ENCODE measurements at places on chromosomes 16 and 17.

- no peak for DNase-seq
- no peaks in the 10 kb centered on the region for H3K36me3 ChIP-seq
- no peak overlapping the region for H3K4me3 ChIP-seq
- H3K27ac ChIP-seq, result no peak overlapping the region
Observed at GRCh38 chr17:6098050-6098822, 28.1 kb downstream of the WSCD1 start.

- H3K4me3 ChIP-seq, result no peak overlapping the region
- H3K4me1 ChIP-seq, result peaks cover 2% of the 10 kb centered on the region
- no peaks in the 10 kb centered on the region for H3K27me3 ChIP-seq
- H3K27ac ChIP-seq, result no peak overlapping the region
Observed at GRCh38 chr16:59236804-59237458, 502.8 kb upstream of the GOT2 start.

DNA sequence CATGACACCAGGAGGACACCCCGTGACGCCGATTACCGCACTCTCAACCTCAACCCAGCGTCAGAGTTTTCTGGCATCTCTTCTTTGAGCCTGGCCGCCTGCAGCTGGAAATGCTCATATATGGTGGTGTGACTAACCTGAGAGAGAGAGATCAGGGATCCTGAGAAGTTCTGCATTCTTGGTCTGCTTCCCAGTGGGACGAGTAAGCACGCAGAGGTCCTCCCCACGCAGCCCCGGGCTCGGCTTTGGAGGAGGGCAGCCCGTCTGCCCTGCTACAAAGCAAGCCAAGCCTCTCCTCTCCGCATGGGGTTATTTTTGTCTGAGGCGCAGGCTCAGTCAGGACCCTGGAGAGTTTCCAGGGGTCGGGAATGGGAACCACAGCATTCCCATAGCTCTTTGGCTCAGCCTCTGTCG lies 16.5 kb downstream of the CRISPLD2 start:
- no peaks in the 10 kb centered on the region for H3K36me3 ChIP-seq
- no peaks in the 10 kb centered on the region for H3K4me1 ChIP-seq
- no peak for DNase-seq
- no peak overlapping the region for H3K4me3 ChIP-seq
- H3K27ac ChIP-seq, result no peak overlapping the region
- H3K27me3 ChIP-seq, result peaks cover 6% of the 10 kb centered on the region

- no peaks in the 10 kb centered on the region for H3K27me3 ChIP-seq
- DNase-seq, result peak; percentile 33
- H3K4me1 ChIP-seq, result peaks cover 30% of the 10 kb centered on the region
Observed at GRCh38 chr17:78185981-78186691, 716 bp downstream of the TK1 start.

DNA sequence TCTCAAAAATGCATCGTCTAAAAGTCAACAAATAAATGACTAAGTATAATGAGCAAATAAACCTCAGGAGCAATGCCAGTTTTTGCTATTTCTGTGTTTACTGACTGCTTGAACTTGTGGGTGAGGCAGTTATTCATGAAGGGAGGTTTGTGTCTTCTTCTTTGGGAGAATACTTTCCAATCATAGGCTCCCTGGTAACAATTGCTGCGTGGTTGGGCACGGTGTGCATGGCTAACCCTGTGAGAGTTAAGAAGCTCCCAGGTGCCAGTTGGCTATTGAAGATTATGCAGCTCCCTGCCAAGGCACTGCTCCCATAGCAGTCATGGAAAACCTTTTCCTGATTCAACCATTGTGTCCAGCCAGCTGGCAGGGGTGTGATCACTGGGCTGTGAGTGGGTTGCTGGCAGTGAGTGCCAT lies 775.9 kb upstream of the GOT2 start:
- H3K4me1 ChIP-seq, result no peaks in the 10 kb centered on the region
- H3K27me3 ChIP-seq, result peaks cover 2% of the 10 kb centered on the region
- H3K4me3 ChIP-seq, result no peak overlapping the region

- no peaks in the 10 kb centered on the region for H3K27me3 ChIP-seq
- H3K36me3 ChIP-seq, result no peaks in the 10 kb centered on the region
- no peak overlapping the region for H3K27ac ChIP-seq
- H3K4me3 ChIP-seq, result no peak overlapping the region
- H3K4me1 ChIP-seq, result peaks cover 22% of the 10 kb centered on the region
Observed at GRCh38 chr16:81493755-81494433, 49.3 kb downstream of the CMIP start.

DNA sequence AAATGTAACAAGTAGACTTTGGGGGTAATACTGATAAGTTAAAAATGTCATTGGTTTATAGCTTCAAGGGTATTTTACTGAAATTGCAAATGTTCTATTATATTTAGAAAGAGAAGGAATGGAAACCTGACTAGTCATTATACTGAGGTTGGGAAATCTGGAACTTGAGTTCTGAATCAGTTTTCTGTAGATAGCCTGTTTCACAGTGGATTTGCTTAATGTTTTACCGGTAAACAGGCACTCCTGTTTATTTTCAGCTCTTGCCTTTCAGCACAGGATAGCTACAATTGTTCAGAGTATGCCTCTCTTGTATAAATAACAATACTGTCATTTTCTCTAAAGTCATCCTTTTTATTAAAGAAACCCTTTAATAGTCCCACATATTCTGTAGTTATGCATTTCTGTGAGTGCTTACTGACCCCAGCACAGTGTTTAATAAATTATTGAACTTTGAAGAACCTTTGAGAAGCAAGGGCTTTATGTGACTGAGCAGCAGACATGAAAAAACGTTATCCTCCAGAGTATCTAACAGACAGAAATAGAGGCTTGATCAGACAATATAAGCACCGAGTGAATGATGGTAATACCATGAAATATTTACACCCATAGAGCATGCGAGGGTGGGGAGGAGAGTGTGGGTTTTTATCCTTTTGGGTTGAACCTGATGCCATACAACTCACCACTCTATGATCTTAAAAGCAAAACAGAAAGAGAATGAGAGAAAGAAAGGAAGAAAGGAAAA lies 58.2 kb downstream of the FTO start:
- H3K4me3 ChIP-seq, result no peak overlapping the region
- no peak for DNase-seq
- H3K4me1 ChIP-seq, result peaks cover 24% of the 10 kb centered on the region
- peaks cover 1% of the 10 kb centered on the region for H3K36me3 ChIP-seq
- H3K27me3 ChIP-seq, result no peaks in the 10 kb centered on the region
- H3K27ac ChIP-seq, result no peak overlapping the region

DNA sequence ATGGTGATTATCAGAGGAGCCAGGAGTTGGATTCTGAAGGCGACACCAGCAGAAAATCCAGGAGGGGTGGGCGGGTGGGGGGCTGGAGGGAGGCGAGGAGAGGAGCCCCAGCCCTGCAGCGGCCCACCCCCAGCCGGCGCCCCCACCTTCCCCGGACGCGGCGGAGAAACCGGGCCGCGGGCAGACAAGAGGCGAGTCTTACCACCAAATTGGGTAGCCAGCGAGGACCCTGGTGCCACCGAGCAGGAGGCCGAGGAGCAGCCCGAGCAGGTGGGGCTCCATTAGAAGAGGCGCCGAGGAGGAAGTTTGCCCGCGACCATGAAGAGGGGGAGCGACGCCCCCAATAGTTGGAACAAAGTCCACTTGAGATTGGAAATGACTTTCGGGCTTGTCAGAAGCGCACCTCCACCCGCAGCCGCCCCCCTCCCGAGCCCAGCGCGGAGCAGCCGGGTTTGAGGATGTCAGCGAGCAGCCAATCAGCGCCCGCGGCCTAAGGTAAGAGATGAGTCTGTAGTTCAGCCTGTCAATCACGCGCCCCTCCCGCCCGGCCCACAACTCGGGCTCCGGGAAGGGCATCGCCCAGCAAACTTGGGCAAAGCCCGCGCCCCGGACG lies at the start of gene WNT3:
WNT3 (minus strand) TSS at position 377 of the 613 bp plus-strand sequence; CDS start at position 282, 95 bp downstream.
- peaks cover 14% of the 10 kb centered on the region for H3K4me1 ChIP-seq
- peak; percentile 78 for DNase-seq
- H3K27me3 ChIP-seq, result peaks cover 67% of the 10 kb centered on the region
- no peak within 1 kb of the TSS for H3K27ac ChIP-seq
- no peaks in the 10 kb centered on the region for H3K36me3 ChIP-seq

GRCh38 chr17:76492989-76493501 lies 8.2 kb downstream of the RHBDF2 start:
- H3K27ac ChIP-seq, result peak overlapping the region; percentile 77
- peak overlapping the region; percentile 58 for H3K4me3 ChIP-seq
- no peaks in the 10 kb centered on the region for H3K27me3 ChIP-seq
- peaks cover 31% of the 10 kb centered on the region for H3K4me1 ChIP-seq
- H3K36me3 ChIP-seq, result no peaks in the 10 kb centered on the region

DNA sequence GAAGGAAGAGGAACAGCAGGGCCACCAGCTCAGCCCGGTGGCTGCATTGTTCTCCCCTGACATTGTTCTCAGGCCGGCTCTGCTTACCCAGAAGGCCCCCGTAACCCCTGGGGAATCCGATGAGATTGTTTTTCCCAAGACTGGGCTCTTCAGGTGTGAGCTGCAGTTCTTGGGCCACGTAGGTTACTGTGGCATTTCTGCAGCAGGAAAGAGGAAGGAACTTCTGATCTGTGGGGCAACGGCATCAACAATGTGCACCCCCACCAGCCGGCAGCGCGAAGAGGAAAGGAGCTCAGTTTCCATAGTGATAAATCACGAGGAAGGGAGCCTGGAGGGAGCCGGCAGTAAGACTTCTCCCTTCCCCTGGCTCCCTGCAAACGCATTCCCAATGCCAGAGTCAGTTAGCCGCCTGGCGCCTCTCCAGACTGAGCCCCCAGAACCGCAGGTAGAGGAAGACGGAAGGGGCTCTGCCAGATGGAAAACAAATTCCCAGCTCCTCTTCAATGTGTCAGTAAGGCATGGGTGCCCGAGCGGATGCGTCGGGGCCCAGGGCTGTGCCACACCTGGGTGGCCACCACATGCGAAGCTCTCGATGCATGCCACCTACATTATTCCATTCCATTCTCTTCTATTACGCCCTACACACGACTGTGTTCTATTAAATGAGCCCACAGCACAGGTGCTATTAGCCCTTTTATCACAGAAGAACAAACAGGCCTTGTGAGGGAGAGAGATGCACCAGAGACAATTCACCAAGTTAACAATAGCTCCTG lies 21.5 kb upstream of the PECAM1 start:
- peak overlapping the region; percentile 49 for H3K4me3 ChIP-seq
- peaks cover 18% of the 10 kb centered on the region for H3K4me1 ChIP-seq
- no peak overlapping the region for H3K27ac ChIP-seq
- H3K27me3 ChIP-seq, result no peaks in the 10 kb centered on the region
- H3K36me3 ChIP-seq, result no peaks in the 10 kb centered on the region

DNA sequence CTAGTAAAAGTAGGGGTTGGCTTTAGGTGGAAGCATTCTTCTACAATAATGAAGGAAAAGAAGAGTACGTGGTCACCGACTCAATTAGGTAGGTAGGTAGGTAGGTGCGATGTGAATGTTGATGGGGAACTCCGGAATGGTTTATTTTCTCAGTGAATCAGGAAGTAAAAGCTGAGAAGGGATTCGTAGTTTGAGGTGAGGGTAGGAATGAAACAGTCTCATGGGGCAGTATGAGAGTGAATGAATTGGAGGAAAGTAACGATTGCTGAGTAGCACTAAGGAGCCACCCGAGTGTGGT lies 13.9 kb downstream of the PER1 start:
- H3K4me1 ChIP-seq, result peaks cover 13% of the 10 kb centered on the region
- H3K27ac ChIP-seq, result no peak overlapping the region
- DNase-seq, result no peak
- H3K4me3 ChIP-seq, result no peak overlapping the region

DNA sequence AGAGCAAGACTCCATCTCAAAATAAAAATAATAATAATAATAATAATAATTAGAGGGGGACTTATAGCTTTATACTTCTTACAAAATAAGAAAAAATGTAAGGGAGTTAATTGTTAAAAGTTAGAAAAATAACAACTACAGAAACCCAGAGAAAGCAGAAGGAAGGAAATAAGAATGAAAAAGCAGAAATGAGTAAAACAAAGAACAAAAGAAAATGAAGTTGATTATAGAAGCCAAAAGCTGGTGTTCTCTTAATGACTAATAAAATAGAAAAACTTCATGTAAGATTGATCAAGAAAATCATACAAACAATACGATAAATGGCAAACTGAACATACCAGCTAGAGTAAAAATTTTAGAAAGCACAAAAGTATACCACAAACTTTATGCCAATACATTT lies 6.8 kb upstream of the NSMCE1 start:
- no peak overlapping the region for H3K27ac ChIP-seq
- peaks cover 53% of the 10 kb centered on the region for H3K4me1 ChIP-seq
- H3K36me3 ChIP-seq, result peaks cover 10% of the 10 kb centered on the region
- H3K27me3 ChIP-seq, result no peaks in the 10 kb centered on the region

- H3K4me3 ChIP-seq, result no peak overlapping the region
- no peaks in the 10 kb centered on the region for H3K36me3 ChIP-seq
- H3K27ac ChIP-seq, result no peak overlapping the region
- no peaks in the 10 kb centered on the region for H3K27me3 ChIP-seq
- DNase-seq, result no peak
Observed at GRCh38 chr16:49620158-49620868, 235.6 kb downstream of the ZNF423 start.

DNA sequence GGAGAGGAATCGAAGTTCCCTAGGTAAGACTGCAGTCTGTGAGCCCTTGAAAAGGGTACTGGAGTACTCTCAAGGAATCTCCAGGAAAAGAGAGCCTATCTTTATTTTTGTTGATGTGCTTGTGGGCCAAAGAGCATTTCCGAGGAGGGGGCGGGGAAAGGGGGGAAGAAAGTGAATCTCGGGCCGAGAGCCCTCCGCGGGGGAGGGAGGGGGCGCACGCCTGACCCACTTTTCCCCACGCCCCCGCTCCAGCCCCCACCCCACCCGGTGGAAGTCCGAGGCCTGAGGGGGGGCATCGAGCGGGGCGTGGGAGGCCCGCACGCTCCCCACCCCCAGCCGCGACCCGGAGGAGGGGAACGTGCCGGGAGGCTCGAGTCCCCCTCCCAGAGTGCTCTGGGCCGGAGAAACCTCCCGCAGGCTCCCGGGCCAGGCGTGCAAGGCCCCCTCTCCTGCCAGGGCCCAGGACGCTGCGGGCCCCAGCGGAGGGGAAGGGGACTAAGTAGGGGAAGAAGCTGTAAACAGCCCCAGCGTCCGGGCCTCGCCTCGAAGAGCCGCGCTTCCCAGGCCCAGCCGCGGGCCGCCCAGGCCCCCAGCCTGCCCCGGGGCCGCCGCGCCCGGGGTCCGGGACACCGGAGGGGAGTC lies 444 bp downstream of the HELZ start:
- H3K27me3 ChIP-seq, result peaks cover 5% of the 10 kb centered on the region
- peaks cover 15% of the 10 kb centered on the region for H3K36me3 ChIP-seq
- H3K4me3 ChIP-seq, result peak overlapping the region; percentile 78
